ENCODE measurements at places on chromosomes 7 and 10.

GRCh38 chr10:104005172-104005863 is 38.4 kb downstream of the SLK start:
- DNase-seq, result no peak

- no peak for DNase-seq
These were observed 1.3 kb downstream of the LFNG start for GRCh38 chr7:2520761-2521290.

- no peak for DNase-seq
These were observed 15.3 kb upstream of the RSU1 start for GRCh38 chr10:16832351-16833080.

DNA sequence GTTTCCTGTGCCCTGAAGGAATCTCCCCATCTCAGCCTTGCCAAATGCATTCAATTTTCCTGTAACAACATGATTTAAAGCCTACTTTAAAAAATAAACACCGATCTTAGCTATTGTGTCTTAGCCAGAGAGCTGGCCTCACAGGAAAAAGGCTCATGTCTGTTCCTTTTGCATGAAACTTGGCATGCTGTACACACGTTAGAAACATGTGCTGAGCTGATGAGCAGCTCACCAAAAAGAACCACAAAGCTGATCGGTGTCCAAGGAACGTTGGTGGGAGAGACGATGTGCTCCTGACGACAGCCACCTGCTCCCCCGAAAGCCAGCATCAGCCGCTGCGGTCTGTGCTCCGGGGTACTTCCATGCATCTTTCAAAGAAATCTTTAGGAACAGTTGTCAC is 135.9 kb downstream of the ADARB2 start:
- no peak for DNase-seq

Measured in activated CD4-positive, CD25-positive, alpha-beta regulatory T cell treated with anti-CD3 and anti-CD28 coated beads, Interleukin-2, amount 50 U/mL, for 72 hours (primary cell).